Amniotic epithelial cell (primary cell): ENCODE measurements at places on chromosomes 3 and 15.

DNA sequence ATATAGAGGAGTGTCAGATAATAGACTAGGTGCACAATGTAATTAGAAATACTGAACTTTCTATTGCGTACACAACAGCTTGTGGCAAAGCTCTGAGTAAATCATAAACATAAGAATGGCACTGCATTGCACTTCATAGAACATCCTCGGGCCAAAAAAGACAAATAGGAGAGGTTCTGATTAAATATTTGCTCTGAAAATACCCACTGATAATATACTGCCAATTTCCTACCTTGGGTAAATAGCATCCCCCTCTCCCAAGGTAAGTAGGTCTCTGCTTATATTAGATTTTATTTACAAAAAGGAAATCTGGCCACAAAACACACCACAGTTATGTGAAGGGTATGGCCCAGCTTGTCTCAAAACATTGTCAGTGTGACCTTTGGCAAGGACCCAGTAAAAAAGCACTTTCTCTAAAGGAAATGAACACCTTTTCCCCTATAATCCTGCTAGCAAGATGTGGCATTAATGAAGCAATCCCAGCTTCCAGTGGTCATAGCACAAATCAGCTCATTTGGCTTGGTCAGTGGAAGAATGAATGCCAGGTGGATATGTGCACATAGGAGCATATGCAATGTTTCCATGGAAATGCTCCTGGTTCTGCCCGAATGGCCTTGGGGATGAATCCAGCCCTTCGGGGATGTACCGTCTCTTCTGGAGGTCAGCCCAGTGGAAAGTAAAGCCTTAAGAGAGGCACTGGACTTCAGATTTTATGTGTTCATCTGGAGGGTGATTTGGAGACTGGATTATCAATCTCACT is 315.9 kb downstream of the LSAMP start:
- DNase-seq: no peak

GRCh38 chr15:72916897-72917296 is 133.3 kb upstream of the ADPGK start:
- peak; percentile 3 for DNase-seq

- DNase-seq: no peak
Observed at GRCh38 chr15:61226361-61227256, 2.5 kb downstream of the RORA start.

DNA sequence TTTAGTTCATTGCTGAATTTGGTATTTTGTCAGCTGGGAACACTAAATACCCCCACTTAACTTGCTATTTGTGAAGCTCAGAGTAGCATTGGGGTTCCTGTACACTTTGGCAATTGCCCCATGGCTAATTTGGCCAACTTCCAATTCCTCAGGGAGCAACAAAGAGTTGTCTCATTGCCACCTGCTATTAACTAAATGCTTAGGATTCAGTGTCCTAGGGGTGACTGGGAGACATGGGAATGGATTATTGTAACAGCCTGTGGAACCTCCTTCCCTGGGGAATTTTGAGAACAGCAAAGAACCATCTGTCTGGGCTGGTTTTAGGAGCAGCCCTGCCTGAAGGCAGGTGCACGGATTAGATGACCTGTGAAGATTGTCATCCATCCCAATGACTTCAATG is 437.4 kb upstream of the TPRG1 start:
- no peak for DNase-seq

DNA sequence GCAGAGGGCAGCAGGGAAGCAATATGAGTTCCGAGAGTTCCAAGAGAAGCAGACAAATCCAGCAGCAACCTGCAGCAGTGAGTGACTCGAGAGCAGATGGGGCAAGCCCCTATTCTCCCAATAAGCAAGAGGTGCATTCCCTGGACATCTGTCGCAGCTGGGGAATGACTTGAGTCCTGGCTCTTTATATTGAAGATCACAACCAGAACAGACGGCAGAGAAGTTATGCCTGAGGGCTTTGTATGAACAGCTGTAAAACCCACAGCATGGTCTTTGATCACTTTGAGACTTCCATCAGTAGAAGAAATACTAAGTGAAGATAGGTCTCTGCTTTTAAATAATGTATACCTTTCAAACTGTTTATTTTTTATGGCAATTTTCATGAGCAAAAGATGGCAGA is 23.6 kb upstream of the C3orf22 start:
- DNase-seq: no peak

DNA sequence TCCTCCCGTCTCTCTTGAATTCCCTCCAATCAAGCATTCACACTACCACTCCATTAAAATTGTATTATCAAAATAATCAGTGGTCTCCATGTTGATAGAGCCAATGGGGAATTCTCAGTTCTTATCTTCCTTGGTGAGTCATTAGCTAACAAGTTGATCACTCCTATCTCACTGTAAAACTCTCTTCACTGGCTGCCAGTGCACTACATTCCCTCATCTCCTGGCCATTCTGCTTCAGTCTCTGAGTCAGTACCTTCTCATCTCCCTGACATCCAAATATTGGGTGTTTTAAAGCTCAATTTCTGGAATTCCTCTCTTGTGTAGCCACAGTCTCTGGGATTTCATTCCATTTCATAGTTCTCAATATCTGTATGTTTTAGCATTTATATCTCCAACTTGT is 175.2 kb downstream of the ALDH1A2 start:
- DNase-seq: peak; percentile 15

- no peak for DNase-seq
Observed at GRCh38 chr15:45657764-45658545, 23.1 kb downstream of the SQOR start.

GRCh38 chr15:64693134-64693533 is 82.3 kb downstream of the RBPMS2 start:
- DNase-seq: peak; percentile 89

GRCh38 chr3:8400911-8401310 is 100.7 kb upstream of the LMCD1 start:
- DNase-seq: no peak

DNA sequence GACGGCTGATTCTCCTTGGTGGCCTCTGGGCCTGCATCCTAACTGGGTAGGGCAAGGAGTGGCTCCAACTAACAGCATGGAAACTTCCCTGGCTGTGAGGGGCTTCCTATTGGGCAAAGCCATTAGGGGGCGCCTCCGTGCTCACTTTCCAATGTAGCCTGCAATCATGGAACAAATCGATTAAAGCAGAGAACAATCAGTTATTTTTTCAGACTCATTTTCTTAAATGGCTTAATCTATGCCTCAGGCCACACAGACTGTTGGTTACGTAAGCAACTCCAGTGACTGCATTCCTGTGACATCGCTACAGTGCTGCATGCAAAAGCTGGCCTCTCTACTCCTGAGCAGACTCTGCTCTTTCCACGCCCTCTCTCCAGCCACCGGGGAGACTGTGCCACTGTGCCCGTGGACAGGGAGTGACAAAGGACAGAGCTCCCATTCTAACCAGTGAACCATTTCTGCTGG is 278.9 kb downstream of the KLF13 start:
- DNase-seq: peak; percentile 15

- no peak for DNase-seq
Observed at GRCh38 chr3:194397757-194398312, 1.2 kb downstream of the GP5 start.

DNA sequence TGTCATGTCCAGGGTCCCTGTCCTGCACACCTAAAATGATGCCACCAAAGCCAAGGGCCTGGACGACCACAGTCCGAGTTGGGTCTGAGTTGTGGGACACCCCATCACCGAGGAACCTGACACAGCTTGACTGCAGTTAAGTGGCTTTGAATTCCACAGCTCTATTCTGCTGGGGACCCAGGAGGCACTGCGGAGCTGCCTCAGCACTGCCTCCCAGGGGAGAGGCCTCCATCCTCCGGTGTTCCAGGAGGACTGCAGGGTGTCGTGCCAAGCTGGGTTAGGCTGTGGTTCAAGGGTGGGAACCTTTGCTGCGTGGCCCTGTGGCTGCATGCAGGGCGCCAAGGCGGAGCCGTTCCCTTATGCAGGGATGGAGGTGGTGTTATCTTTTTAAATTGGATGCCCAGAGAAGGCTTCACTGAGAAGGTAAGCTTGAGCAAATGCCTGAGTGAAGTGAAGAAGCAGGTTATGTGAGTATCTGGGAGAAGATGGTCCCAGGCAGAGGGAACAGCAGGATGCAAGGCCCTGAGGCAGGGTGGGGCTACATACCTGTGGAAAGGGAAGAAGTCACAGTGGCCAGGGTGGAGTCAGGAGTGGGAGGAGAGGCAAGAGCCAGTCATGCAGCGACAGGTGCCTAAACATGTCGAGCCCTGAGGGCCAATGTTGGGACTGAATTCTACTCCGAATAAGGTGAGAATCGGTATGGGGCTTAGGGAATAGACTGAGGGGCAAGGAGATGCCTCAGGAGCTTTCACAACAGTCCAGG is 144.8 kb downstream of the TPRA1 start:
- no peak for DNase-seq

GRCh38 chr3:125059488-125060245 is 3.9 kb upstream of the HEG1 start:
- no peak for DNase-seq

GRCh38 chr3:133767607-133768006 is 21.4 kb downstream of the TF start:
- DNase-seq: no peak

DNA sequence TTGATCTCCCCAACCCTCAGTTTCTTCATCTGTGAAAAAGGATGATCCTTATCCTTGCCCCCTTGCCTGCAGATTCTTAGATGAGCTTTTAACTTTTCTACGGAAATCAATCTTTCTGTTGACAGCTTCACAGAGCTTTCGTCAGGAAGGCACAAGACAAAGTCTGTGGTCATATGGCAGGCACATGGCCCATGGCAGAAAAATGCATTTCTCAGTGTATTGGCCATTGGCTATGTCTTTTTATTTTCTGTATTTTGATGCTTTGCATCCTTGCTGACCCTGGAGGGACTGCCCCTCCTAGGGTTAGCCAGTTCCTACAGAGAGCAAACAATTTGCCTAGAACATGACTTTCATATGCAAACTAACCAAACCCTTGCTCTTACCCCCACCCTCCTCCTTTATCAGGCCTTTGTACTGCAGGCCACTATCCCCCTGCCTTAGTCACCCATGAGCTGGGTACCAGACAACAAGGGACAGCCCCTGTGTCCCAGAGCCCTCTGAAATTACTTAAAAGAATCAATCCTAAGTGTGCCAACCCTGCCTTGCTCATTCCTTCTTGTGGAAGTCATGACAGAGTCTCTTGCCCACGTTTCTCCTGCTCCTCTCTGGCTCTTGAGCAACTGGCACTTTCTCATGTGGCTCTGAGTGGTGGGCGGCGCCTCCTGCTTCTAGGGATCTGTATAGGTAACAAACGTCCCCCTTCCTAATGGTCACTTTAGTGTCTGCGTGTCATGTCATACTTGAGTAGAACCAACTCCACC is 24.1 kb upstream of the NOX5 start:
- peak; percentile 42 for DNase-seq

DNA sequence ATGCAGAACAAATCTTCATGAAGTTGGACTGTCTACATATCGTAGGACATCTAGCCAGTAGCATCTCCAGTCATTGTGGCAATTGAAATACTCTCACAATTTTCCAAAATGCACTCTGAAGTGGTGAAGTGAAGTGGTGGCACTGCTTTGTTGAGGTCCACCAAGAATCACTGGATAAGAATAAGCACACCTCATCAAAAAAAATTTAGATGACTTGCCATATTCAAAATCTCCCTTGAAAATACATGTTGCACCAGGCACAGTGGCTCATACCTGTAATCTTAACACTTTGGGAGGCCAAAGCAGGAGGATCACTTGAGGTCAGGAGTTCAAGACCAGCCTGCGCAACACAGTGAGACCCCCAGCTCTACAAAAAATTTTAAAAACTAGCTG is 12.9 kb downstream of the HACD2 start:
- DNase-seq: no peak

DNA sequence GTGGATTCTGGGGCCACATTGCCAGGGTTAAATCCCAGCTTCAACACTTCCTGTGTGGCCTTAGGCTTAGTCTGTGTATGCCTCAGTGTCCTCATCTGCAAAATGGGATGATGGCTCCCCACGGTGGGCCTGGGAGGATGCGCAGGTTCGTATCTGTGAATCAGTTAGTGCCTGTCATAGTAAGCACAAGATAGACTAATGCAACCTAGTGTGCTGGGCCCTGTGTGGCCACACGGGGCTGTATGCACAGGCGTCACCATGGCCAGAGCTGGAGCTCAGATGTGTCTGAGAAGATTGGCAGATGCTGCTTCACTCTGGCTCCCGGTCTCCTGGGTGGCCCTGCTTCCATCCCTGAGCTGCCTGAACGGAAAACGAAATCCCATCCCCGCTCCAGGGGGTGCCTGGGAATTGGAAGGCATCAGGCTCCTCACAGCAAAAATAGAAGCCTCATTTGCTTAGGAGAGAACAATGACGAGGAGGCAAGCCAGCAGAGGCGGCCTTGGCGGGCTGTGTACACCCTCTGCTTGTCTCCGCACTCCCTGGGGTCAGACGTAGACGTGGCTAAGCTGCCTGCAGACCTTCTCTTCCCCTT is 103.6 kb downstream of the APBA2 start:
- DNase-seq: no peak

GRCh38 chr15:61700803-61701202 is 359.4 kb downstream of the VPS13C start:
- no peak for DNase-seq

GRCh38 chr3:42489116-42489936 is 13.1 kb upstream of the VIPR1 start:
- DNase-seq: no peak
